ENCODE measurements at places on chromosomes 4 and X. TPM values are rescaled to one million over a fixed set of nuclear protein-coding genes. Genes with fewer than 3 reads are reported as not detected.

DNA sequence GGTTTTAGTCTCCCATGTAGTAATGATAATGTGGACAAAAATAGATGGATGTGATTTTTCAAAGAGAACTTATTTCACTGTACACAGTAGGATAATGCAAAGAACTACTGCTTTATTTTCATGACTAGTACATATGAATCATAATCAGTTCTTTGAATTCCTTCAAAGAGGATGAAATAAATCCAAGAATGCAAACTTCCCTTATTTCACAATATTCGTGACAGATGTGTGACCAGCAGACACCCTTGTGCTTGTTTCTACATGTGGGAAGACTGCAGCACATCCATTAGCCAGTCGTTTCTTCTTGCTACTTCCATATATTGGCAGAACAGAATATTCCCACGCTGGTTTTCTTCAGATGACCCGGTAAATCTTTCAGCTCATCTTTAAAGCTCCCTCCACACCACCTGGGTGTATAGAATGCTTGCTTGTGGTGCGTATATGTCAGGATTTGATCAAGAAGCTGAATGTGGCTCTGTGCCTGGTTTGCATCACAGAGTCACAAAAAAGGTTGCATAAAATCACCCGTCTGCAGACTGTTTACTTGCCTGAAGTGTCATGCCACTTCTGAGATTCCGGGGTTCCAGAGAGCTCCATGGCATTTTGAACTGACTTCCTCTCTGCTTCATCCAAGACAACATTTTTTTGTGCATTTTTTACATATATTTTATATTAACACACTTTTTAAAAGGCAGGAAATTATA is 47.7 kb upstream of the FAT4 start:
- no peak overlapping the region for H3K27ac ChIP-seq
- H3K27me3 ChIP-seq: no peaks in the 10 kb centered on the region
- H3K4me1 ChIP-seq: no peaks in the 10 kb centered on the region

Gene KIAA0232
- total RNA-seq: 80.8 TPM

- H3K4me3 ChIP-seq: no peak overlapping the region
- H3K27me3 ChIP-seq: no peaks in the 10 kb centered on the region
- no peak overlapping the region for H3K27ac ChIP-seq
- H3K4me1 ChIP-seq: peaks cover 3% of the 10 kb centered on the region
- no peak for DNase-seq
Measured at GRCh38 chr4:185122681-185123345, 20.3 kb upstream of the SLC25A4 start.

Gene HPSE
- total RNA-seq: 1.4 TPM

DNA sequence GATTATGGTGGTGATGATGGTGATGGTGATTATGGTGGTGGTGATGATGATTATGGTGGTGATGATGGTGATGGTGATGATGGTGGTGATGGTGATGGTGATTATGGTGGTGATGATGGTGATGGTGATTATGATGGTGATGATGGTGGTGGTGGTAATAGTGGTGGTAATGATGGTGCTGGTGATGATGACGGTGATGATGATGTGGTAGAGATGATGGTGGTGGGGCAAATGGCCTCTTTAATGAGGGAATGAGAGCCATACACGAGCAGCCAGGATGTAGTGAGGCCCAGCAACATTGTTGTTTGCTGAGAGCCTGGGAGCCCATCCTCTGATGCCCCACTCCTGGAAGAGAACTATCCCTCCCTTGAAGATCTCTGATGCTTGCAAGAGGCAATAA is 29.0 kb downstream of the HMX1 start:
- no peaks in the 10 kb centered on the region for H3K4me1 ChIP-seq
- H3K27ac ChIP-seq: no peak overlapping the region
- no peak overlapping the region for H3K4me3 ChIP-seq
- H3K36me3 ChIP-seq: no peaks in the 10 kb centered on the region
- no peak for DNase-seq

DNA sequence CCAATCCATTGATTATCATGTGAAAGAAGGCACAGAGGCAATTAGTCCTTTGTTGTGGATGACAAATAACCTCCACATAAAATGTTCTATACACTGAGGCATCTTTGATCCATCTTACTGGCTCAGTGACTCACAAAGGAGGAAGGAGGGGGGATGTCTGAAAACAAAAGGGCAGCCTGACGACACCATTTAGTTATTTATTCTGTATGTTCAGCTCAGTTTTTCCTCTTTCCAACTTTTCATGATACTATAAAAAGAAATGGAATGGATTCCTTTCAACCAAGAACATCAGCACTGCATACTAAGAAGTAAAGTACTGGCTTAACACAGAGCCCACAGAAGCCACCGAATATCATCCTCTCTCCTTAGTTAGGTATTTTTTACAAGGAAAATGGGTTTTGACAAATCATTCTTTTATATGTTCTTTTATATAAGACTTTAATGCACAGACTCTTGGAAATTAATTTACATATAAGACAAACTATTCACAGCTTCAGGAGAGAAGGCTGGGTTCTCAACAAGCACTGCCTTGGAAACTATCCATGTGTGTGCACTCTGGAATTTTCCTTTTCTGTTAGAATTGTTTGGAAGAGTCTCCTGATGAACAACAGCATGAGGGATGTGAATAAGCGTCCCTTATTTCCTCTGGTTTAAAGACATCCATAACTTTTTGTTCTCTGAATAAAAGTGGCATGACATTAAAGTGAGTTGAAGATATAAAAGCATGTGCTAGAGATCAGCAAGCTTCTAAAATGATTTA is 135.6 kb downstream of the TSPAN5 start:
- DNase-seq: no peak
- no peaks in the 10 kb centered on the region for H3K27me3 ChIP-seq
- no peaks in the 10 kb centered on the region for H3K36me3 ChIP-seq
- no peak overlapping the region for H3K27ac ChIP-seq

GRCh38 chrX:94830717-94831116 is 1156.7 kb downstream of the FAM133A start:
- no peaks in the 10 kb centered on the region for H3K4me1 ChIP-seq
- no peak overlapping the region for H3K4me3 ChIP-seq
- no peak for DNase-seq
- no peaks in the 10 kb centered on the region for H3K36me3 ChIP-seq
- H3K27me3 ChIP-seq: no peaks in the 10 kb centered on the region

Gene IL21
- not detected for total RNA-seq

DNA sequence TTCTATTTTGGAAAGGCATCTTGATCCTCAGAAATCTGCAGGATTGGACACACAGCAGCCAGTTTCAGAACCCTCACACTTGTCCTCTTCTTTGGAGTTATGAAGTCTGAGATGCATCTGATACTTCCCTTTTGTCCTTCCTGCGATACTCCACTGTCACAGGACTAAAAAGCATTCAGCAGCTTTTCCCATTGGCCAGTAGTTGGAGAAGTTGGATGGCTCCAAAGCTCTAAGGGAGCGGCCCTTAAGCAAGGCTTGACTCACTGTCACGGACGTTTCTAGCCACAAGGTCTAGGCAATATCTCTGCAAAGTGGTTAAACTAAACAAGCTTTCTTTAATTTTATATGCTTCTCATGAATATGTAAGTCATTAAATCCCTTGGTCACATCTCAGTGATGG is 417.0 kb downstream of the AFF2 start:
- H3K27me3 ChIP-seq: no peaks in the 10 kb centered on the region
- DNase-seq: no peak
- no peaks in the 10 kb centered on the region for H3K36me3 ChIP-seq

DNA sequence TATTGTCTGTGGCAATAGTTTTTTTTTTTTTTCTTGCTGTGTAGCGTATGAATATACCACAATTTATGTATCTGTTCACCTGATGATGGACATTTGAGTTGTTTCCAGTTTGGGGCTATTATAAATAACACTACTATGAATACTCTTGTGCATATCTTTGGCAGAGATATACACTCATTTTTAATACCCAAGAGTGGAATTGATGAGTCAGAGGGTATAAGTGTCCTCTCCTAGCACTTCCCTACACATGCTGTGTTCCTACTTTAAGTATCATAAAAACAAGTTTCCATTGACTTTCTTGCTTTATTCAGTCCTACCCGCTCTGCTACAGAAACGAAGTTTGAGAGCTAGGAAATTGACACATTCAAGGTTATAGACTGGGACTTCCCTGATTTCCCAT is 39.8 kb downstream of the XIAP start:
- H3K4me1 ChIP-seq: no peaks in the 10 kb centered on the region
- no peaks in the 10 kb centered on the region for H3K36me3 ChIP-seq
- no peak overlapping the region for H3K4me3 ChIP-seq
- no peak for DNase-seq

GRCh38 chrX:105567082-105567481 is 255.3 kb upstream of the NRK start:
- DNase-seq: no peak
- H3K4me3 ChIP-seq: no peak overlapping the region
- no peak overlapping the region for H3K27ac ChIP-seq
- H3K27me3 ChIP-seq: no peaks in the 10 kb centered on the region

Gene CT45A1
- not detected for total RNA-seq

DNA sequence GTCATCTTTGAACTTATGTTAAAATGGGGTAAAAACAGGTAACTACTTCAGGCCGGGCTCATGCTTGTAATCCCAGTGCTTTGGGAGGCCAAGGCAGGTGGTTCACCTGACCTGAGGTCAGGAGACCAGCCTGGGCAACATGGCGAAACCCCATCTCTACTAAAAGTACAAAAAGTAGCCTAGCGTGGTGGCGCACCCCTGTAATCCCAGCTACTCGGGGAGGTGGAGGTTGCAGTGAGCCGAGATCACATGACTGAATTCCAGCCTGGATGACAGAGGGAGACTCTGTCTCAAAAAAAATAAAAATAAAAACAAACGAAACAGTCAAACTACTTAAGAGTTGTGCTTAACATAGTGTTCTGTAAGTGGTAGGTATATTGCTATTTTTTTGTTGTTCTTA is 2.5 kb downstream of the DDX3X start:
- DNase-seq: no peak
- H3K4me3 ChIP-seq: peak overlapping the region; percentile 86
- H3K27ac ChIP-seq: no peak overlapping the region
- peaks cover 4% of the 10 kb centered on the region for H3K36me3 ChIP-seq

Gene CXCL1
- 8.7 TPM for total RNA-seq

- no peak for DNase-seq
- no peaks in the 10 kb centered on the region for H3K27me3 ChIP-seq
- H3K36me3 ChIP-seq: no peaks in the 10 kb centered on the region
Measured at GRCh38 chr4:18798123-18798522, 776.6 kb upstream of the LCORL start.

DNA sequence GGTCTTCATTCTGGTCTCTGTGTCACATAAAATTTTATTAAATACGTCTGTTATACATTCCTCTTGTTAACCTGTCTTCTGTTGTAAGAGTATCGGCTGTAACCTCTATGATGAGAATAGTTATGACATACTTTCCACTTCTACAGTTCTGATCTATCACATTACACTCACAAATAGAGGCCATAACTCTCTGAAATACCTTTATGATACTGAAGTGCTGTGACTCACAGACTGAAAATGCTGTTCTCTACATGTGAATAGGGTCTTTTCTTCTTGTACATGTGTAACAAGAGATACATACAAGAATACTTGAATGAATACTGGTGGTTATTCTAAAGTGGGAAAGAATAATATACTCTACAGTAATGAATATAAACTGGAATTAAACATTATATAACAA is 1047.6 kb downstream of the TECRL start:
- H3K4me3 ChIP-seq: no peak overlapping the region
- H3K27me3 ChIP-seq: no peaks in the 10 kb centered on the region
- H3K4me1 ChIP-seq: no peaks in the 10 kb centered on the region
- H3K27ac ChIP-seq: no peak overlapping the region
- no peaks in the 10 kb centered on the region for H3K36me3 ChIP-seq

Gene PITX2
- not detected for total RNA-seq

DNA sequence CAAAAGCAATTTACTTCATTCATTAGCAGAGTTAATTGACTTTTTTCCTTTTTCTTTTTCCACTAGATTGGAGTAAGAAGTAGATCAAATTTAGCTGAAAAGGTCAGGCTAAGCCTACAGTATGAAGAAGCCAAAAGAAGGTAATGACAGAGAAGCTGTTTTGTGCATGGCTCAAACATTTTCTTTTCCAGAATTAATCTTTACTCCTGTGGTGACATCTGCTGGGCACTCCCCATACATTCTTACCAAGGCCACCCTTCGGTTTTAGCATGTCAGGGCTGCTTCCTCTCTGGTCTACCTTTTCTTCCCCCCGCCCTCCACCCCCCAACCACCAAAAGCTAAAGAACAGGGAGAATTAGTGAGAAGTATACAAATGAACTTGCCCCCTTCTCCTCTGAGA is 70.2 kb downstream of the CLDN22 start:
- no peaks in the 10 kb centered on the region for H3K4me1 ChIP-seq
- H3K27me3 ChIP-seq: no peaks in the 10 kb centered on the region
- peaks cover 5% of the 10 kb centered on the region for H3K36me3 ChIP-seq
- H3K4me3 ChIP-seq: no peak overlapping the region

DNA sequence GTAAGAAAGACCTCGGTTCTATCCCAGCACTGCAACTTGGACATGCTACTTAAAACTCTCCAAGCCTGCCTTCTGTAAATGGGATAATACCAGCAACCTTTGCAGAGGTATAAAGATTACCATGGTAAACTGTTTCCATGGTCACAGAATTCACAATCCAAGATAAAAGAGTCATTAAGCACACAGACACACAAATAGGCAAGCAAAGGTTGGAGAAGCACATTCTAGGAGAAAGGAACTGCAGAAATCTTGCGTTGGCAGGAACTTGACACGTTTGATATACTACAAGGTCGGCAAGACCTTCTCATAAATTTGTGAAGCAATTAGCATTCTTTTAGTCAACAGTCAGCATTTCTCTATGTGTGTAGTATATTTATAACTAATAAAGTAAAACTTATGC is 12.3 kb upstream of the CHRNA9 start:
- H3K4me3 ChIP-seq: no peak overlapping the region
- DNase-seq: no peak

DNA sequence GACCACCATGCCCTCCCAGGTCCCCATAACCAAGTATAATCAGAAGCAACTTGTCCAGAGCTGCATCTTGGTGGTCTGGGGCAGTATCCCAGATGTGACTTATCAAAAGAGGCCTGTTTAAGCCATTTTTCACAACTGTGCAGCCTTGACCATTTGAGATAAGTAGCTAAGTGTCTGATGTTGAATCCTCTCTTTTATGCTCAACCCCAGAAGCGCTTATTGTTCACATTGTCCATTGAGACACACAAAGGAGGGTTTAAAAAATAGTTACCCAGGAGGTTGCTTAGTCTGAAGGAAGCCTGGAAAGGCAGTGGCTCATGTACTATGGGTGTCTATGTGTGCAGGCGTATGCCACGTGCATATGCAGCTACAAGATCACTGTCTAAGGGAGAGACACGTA is 27.0 kb downstream of the ENPP6 start:
- no peak for DNase-seq
- no peaks in the 10 kb centered on the region for H3K4me1 ChIP-seq
- H3K36me3 ChIP-seq: no peaks in the 10 kb centered on the region
- H3K27ac ChIP-seq: no peak overlapping the region
- no peaks in the 10 kb centered on the region for H3K27me3 ChIP-seq

All from thoracic aorta (tissue), 2 donors.